ENCODE measurements at places on chromosomes 1 and 21.
A peak's percentile ranks its signal among the peaks of the same experiment; 100 is the strongest.

DNA sequence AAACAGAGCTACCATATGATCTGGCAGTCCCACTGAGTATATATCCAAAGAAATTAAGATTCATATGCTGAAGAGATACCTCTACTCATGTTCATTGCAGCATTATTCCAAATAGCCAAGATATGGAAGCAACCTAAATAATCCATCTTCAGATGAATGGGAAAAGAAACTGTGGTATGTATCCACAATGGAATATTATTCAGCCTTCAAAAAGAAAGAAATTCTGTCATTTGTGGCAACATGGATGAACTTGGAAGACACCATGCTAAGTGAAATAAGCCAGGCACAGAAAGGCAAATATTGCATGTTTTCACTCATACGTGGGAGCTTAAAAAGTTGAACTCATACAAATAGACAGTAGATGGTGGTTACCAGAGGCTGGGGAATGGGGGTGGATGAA lies 47.8 kb downstream of the UBE4B start:
- no peak for DNase-seq

GRCh38 chr1:96634883-96635282 lies 86.7 kb upstream of the PTBP2 start:
- DNase-seq: no peak

GRCh38 chr1:15337656-15338402 lies 71.9 kb upstream of the EFHD2 start:
- DNase-seq: no peak

DNA sequence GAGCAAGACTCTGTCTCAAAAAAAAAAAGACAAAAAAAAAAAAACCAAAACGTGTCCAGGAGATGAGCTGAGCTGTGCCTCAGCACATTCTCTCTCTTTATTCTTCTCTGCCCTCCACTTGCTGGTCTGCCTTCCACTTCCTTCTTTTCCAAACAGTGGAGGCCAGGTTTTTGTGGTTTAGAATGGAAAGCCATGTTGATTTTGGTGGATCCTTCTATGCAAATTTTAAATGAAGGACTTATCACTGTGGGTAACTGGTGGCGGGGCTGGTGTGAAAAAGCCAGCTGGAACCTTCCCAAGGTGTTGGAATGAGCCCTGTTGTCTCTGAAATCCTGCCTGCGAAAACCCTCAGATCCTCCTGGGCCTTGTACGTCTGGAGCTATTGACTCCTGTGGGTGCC lies 61.9 kb downstream of the PTPRU start:
- no peak for DNase-seq

- DNase-seq: no peak
These were observed 3.7 kb upstream of the DIPK1A start for GRCh38 chr1:92964998-92965397.

DNA sequence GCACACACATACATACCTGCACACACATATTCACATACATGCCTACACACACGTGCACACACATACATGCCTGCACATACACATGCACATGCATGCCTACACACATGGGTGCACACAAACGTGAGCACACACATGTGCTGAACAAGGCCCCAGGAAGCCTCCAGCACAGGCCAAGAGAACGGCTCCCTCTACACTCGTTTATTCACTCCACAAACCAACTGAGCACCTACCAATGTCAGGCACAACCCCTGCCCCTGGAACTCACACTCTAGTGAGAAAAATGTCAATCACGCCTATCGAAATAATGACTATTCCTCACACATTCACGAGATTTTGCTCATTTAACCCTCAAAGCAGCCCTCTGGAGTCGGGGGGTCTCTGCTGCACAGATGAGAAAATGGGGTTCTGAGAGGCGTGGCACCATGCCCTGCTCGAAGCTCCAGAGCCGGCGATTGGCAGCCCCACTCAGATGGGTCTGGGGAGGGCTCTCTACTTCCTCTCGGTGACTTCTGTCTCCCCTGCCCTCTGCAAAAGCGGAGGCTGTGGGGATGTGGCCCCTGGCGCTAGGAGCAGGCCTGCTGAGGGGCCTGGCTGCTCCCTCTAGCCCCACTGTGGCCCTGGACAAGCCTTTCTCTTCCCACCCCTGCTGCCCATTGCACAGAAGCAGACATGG lies 90.2 kb upstream of the RUNX3 start:
- DNase-seq: no peak

- no peak for DNase-seq
These were observed 43.3 kb downstream of the TP73 start for GRCh38 chr1:3695326-3696217.

DNA sequence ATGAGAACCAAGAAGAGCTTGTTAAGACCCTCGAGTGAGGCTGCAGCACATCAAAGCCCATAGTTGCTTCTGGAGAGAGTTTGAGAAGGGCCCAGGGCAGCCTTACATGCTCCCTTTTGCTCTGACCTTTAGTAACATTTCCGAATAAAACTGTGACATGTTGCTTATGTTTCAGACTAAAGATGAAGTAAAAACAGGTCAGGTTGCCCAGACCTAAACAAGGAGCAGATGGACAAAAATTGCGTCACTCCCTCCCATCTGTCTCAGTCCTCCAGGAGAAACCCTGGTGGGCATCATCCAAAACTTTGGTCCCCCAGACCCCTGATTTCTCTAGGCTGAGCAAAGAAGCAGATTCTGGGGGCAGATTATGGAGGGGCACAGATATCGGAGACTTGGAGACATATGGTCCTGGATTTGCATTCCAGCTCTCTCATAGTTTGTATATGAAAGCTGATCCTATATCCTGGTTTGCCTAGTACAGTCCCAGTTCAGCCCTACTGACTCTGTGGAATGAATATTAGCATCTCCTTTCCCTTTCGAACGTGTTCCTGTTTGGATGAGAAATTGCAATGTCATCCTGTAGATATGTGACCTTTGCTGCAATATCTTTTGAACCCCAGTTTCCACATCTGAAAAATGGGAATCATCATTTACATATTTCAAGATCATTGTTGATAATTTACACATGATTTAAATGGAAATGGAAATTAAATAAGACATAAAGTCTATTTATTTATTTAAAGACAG lies 304.9 kb upstream of the USP24 start:
- no peak for DNase-seq

GRCh38 chr1:100706856-100707255 lies 12.7 kb upstream of the VCAM1 start:
- DNase-seq: no peak

DNA sequence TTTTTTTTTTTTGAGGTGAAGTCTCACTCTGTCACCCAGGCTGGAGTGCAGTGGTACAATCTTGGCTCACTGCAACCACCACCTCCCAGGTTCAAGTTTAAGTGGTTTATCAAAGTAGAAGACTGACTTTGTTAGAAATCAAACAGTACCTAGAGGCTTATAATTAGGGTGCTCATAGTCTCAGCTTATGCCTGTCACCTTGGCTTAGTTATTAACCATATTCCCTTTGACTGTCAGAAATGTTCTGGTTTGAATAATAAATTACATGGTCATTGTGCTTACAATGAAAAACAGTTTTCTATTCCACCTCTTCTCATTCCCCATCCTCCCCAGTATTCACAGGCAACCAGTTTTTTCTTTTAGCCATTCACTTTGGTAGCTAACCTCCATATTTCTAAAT lies 54.8 kb downstream of the CTTNBP2NL start:
- no peak for DNase-seq

- DNase-seq: no peak
These were observed 13.6 kb downstream of the NID1 start for GRCh38 chr1:236051242-236051791.

DNA sequence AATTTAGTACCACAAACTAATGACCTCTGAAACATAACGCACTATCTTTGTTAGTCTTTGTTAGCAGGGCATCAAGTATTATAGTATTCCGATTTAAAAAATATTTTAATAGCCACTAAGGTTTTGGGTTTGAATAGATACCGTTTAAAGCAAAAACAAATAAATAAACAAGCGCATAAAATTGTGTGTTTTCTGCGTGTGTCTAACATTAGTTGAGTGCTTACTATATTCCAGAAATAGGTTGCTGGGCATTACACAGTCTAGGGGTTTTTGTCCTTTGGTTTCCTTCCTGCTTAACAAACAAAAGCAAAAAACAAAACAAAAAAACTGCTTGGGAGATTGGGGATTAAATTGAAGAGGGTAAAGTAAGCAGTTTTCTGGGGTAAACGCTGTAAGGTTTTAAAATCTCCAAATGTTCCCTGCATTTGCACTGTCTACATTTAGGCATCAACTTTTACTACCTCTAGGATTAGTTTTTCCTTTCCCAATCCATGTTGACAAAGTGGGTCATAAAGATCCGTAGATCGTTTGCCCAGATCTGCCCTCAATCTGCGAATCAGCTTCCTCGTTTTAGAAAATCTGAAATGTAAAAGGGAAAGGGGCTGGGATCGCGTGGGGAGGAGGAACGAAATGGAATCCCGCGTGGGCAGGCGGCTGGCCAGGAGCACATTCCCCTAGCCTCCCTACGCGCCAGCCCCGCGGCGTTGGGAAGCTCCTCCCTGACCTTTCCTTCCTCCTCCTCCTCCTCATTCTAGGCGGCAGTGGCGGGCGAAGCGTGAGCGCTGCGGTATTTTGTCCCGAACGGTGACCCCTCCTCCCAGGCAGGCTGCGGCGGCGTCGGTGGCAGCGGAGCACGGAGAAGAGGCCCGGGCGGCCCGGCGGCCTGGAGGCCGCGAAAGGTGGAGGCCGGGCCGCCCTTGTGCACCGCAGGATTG lies at the start of gene KCTD3:
Gene KCTD3 (plus strand): TSS at position 749 of the 935 bp plus-strand sequence. CDS start 382 bp downstream, outside the sequence.
- peak; percentile 87 for DNase-seq

GRCh38 chr1:55067914-55068313 lies 28.6 kb downstream of the PCSK9 start:
- no peak for DNase-seq

GRCh38 chr1:18417316-18418269 lies 63.1 kb upstream of the KLHDC7A start:
- DNase-seq: no peak

DNA sequence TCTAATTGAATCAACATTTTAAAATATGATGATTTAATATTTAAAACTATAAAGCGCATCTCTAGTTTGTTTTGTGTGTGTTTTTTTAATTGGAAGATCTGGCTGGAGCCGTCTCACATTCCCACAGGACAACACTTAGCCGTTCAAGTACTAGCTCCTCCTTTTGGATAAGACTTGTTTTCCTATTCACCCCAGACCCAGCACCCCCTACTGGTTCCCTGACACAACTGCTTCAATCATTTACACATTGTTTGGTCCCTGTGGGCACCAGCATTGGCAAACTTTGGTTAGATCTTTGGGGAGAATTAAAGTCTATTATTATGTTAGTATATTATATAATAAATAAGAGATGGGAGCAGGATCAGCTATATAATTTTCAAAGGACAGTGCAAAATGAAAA lies 34.5 kb downstream of the TYW3 start:
- DNase-seq: no peak

DNA sequence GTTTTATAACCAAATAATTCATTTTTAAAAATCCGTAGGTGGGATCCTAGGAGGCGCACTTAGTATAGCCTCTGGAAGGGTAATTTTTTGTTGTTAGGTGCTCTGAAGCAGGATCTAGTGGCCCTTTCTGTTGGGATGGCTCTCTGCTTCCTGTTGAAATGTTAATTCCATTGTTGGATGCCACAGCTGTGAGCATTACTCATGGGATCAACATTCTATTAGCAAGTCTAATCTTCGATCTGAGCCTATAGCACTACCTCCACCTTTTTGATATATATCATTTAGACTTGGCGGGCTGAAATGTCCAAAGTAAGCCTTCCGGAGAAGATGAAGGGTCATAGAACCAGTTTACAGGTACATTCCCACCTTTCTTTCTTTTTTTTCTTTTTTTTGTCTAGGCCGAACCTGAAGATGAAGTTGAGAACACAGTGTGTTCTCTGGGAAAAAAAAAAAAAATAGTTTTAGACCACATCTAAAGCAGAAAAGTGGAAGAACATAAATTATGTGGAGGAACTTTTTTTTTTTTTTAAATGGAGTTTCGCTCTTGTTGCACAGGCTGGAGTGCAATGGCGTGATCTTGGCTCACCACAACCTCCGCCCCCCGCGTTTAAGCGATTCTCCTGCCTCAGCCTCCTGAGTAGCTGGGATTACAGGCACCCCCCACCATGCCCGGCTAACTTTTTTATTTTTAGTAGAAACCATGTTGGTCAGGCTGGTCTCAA lies 1.4 kb downstream of the CXADR start:
- no peak for DNase-seq

DNA sequence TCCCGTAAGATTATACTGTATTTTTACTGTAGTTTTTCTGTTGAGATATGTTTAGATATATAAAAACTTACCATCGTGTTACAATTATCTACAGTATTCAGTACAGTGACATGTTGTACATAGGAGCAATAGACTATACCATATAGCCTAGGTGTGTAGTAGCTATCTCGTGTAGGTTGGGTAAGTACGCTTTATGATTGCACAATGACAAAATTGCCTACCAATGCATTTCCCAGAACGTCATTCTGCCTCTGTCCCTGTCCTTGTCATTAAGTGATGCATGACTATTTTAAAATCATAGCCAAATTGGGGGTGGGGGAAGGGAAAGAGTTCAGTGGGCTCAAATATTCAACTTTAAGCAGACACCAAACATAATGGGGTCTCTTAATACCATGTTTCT lies 233.8 kb upstream of the TMEM51 start:
- no peak for DNase-seq

GRCh38 chr1:94095112-94095637 lies 25.8 kb downstream of the ABCA4 start:
- peak; percentile 88 for DNase-seq

- DNase-seq: no peak
These were observed 7.2 kb upstream of the RNU1-1 start for GRCh38 chr1:16521288-16521583.

DNA sequence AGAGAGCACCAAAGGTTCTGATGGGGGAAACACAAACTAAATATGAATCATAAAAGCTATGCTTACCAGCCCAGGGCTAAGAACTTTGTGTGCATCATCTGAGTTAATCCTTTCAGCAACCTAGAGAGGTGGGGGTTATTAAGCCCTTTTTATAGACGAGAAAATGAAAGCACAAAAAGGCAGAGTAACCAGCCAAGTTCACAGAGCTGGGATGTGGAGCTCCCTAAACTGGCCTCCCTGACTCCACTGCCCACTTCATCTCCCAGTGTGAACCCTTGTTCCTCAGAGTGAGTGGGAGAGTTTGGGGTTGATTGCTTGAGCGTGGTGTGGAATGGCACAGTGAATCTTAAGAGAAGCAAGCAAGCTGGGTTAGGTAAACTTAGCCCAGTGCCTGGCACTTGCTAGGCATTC lies 10.8 kb upstream of the BCAR3 start:
- no peak for DNase-seq

- no peak for DNase-seq
These were observed 5.7 kb downstream of the S1PR1 start for GRCh38 chr1:101242324-101243050.
